ENCODE measurements at places on chromosomes 12 and 14. TPM values are rescaled to one million over a fixed set of nuclear protein-coding genes. Genes with fewer than 3 reads are reported as not detected.

DNA sequence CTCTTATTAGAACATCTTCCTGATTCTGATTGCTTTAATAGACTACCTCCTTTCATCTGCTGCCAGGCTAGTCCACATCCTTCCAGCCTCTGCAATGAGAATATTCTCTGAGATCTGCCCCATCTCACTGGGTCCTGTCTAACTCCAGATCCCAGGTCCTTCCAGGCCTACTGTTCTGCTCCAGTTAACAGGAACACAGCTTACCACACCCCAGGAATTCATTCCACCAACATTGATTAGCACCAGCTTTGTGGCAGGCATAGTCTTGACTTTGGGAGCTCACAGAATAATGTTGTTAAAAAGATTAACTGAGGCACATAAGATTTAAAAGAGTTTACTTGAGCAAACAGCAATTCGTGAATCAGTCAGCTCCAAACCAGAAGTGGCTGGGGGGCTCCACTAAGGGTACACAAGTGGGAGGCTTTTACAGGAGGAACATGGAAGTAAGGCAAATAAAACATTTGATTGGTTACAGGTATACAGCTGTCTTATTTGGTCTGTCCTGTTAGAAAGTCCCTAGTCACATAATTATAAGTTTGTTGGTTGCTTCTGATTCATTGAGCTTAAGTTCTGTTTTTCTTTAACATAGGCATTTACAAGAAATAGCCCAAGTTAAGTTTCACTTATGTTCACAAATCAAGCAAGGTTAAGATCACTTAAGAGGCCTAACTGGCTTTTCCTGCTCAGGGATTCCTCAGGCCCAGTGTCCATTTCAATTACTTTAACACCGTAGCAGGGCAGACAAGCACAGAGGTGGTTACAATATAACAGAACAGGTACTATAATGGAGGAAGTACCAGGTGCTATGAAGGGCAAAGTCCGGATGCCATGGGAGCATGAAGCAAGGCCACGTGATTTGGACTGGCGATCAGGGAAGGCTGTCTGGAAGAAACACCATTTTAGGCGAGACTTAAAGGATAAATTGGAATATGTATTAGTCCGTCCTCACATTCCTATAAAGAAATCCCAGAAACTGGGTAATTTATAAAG, 12.2 kb upstream of the MYH7 start:
- no peaks in the 10 kb centered on the region for H3K36me3 ChIP-seq
- H3K4me1 ChIP-seq = peaks cover 6% of the 10 kb centered on the region
- no peak for DNase-seq
- H3K27me3 ChIP-seq = peaks cover 6% of the 10 kb centered on the region
- no peak overlapping the region for H3K4me3 ChIP-seq
- peak overlapping the region; percentile 83 for H3K27ac ChIP-seq

Gene SLC7A8
- total RNA-seq = 33.2 TPM

DNA sequence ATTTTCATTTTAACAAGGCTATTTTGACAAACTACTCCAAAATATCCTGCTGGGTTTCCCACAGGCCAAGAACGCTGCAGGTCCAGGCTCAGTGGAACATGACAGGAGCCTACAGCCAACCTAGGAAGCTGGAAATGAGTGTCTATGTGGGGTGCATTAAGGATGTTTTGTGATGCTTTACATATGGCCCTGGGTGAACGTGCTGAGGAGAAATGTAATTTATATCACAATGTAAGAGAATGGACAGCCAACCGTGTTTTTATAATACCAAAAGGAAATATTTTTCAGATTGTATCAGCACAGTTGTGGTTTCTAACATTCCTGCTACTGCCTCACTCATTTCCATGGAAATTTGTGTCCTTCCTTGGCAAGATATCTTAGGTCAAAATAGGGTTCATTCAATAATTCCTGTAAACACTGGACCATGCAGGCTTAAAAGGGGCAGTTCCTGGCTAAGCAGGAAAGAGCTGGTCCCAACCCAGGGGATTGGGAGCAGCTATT, 51.5 kb downstream of the ST8SIA1 start:
- H3K4me1 ChIP-seq = no peaks in the 10 kb centered on the region
- H3K27me3 ChIP-seq = no peaks in the 10 kb centered on the region
- H3K4me3 ChIP-seq = no peak overlapping the region
- no peak for DNase-seq
- no peaks in the 10 kb centered on the region for H3K36me3 ChIP-seq
- H3K27ac ChIP-seq = peak overlapping the region; percentile 38

DNA sequence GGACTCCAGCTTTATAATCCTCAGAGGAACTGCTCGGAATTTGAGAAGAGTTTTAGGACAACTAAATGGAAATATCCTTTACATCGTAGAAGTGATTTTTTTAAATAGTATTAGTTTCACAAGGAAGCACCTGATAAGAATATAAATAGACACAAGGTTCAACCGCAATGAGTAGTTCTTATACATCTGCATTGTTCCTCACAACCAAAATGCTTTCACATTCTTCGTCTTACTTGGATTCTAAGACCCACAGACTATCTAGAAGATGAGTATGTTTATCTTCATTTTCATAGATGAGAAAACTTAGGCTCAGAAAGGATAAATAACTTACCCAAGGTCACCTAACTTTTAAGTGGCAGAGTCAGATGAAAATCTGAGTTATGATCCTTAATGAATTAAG, 469.0 kb downstream of the GALC start:
- H3K27ac ChIP-seq = no peak overlapping the region
- no peak for DNase-seq
- no peaks in the 10 kb centered on the region for H3K27me3 ChIP-seq

Gene TEX22
- total RNA-seq = 0.39 TPM

GRCh38 chr12:107277855-107278254, 184.5 kb upstream of the CRY1 start:
- no peak overlapping the region for H3K27ac ChIP-seq
- H3K27me3 ChIP-seq = no peaks in the 10 kb centered on the region
- H3K36me3 ChIP-seq = no peaks in the 10 kb centered on the region
- no peak overlapping the region for H3K4me3 ChIP-seq

DNA sequence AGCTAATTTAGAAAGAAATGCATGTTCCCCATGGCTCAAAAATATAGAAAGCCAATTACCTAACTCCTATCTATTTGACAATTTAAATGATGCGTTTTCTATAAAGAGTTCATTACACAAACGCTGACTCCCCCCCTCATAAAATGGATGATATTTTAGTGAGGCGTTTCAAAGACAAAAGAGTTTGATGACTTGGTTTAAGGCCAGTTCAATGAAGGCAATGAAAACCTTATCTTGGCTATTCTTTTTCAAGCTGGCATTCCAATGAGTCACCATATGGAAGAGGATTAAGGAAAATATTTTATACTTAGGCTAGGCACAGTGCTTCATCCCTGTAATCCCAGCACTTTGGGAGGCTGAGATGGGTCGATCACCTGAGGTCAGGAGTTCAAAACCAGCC, 62.7 kb downstream of the HMGA2 start:
- H3K36me3 ChIP-seq = no peaks in the 10 kb centered on the region
- no peak overlapping the region for H3K4me3 ChIP-seq
- no peak for DNase-seq

GRCh38 chr14:56514663-56515371, 64.8 kb upstream of the TMEM260 start:
- no peaks in the 10 kb centered on the region for H3K36me3 ChIP-seq
- no peak overlapping the region for H3K4me3 ChIP-seq
- H3K4me1 ChIP-seq = no peaks in the 10 kb centered on the region
- H3K27ac ChIP-seq = no peak overlapping the region
- no peaks in the 10 kb centered on the region for H3K27me3 ChIP-seq

DNA sequence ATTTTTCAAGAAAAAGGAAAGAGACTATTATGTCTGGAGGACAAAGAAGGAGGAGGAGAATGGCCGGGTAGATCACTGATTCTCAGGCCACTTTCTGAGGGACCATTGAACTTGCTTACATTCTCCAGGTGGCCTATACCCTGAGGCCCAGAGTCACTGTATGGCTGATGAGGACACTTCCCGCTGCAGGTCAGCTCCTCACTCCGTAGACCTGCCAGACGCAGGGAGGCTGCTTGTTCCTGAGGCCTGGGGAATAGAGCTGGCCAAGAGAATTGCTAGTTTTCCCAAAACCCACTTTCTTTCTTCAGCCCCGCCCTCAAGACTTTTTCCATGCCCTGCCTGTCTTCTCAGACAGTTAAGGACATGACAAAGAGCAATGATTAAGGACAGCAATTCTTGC, 510.5 kb upstream of the TBX3 start:
- H3K27ac ChIP-seq = no peak overlapping the region
- H3K36me3 ChIP-seq = no peaks in the 10 kb centered on the region
- DNase-seq = no peak
- no peaks in the 10 kb centered on the region for H3K4me1 ChIP-seq
- no peak overlapping the region for H3K4me3 ChIP-seq

DNA sequence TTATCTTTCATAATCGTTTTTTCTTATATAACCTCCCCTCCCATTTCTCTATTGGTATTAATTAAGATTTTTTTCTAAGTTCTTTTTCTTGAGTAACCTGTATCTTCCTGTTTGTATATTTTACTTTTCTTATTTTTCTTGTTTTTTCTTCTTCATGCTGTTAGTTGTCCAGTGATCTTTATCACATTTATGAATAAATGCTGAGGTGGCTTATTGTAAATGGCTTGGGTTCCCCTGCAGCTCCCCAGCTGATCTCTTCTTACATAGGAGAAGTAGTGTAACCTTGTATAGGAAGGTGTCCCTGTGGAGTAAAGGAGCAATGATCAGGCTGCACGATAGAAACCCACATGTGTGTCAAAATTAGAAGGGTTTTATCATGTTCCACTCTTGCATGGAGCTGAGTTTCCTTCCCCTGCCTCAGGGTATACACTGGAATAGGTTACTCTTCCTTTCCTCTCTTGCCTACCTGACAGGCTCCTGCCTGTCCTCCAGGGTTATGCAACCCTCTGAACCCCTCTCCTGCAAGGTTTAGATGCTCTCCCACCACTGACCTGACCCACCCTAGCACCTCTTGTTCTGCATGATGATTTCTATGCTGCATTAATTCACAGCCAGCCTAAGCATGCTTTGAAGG, 334.8 kb upstream of the RGS6 start:
- no peak overlapping the region for H3K27ac ChIP-seq
- H3K4me3 ChIP-seq = no peak overlapping the region
- DNase-seq = no peak
- H3K36me3 ChIP-seq = no peaks in the 10 kb centered on the region
- no peaks in the 10 kb centered on the region for H3K27me3 ChIP-seq

DNA sequence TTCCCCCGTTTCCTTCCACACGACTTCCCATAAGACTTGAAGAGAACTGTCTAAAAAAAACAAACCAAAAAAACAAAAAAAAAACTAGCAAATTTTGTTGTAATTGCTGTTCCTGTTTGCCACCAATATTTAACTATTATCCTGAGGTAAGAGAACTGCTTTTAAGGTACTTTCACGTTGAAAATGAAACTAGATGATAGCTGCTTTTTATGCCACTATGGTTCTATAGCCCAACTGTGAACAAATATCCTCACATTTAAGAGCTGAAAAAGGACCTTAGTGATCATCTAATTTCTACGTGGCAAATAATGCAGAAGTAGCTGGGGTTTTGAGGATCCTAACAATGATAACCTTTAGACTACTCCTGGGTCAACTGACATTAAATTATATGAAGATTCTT, 98.6 kb downstream of the TAOK3 start:
- no peak for DNase-seq
- no peaks in the 10 kb centered on the region for H3K36me3 ChIP-seq
- H3K27ac ChIP-seq = no peak overlapping the region
- no peaks in the 10 kb centered on the region for H3K4me1 ChIP-seq
- no peak overlapping the region for H3K4me3 ChIP-seq

DNA sequence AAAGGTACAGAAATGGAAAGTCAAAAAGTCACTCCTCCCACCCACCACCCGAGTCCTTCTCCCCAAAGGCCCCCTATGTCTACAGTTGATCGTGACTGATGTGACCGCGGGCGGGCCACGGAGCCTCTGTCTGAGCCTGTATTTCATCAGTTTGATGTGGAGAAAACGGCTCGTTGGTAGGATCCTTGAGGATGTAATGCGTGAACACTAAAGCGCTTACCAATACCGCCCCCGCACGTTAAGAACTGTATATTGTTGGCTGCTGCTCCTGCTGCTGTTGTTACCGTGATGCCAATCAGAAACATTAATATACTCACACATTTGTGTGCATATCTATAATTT, 24.6 kb upstream of the UBC start:
- H3K27ac ChIP-seq = peak overlapping the region; percentile 93
- no peaks in the 10 kb centered on the region for H3K27me3 ChIP-seq

Gene TAS2R13
- not detected for total RNA-seq

- H3K27me3 ChIP-seq = no peaks in the 10 kb centered on the region
- no peak for DNase-seq
- no peak overlapping the region for H3K4me3 ChIP-seq
- H3K36me3 ChIP-seq = no peaks in the 10 kb centered on the region
- no peak overlapping the region for H3K27ac ChIP-seq
These were observed 69.6 kb downstream of the ITPK1 start for GRCh38 chr14:93045965-93046704.

Gene A2M
- total RNA-seq = 98.2 TPM

Measured in psoas muscle (tissue), 8 donors.